ENCODE measurements at places on chromosomes 4 and X.

DNA sequence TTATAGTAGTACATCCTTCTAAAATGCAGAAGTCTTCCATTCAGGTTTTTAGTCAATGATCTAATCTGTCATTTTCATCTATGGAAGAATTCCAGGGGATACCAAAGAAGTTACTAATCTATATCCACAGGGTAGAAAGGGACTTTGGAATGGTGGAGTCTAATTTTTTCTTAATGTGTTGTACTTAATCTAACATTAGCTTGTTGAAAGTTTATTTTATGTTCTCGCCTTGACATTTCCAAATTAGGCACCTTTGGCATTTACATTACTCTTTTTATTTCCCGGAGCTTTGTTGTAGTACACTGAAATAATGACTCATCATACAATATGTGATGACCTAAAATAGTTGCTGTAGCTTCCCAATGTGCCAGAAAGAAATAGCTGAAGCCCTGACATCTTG, 91.5 kb downstream of the HTR2C start:
- no peak for DNase-seq

- DNase-seq = no peak
Observed at GRCh38 chr4:61828960-61829359, 628.8 kb downstream of the ADGRL3 start.

GRCh38 chr4:12137575-12137974, 708.9 kb upstream of the HS3ST1 start:
- no peak for DNase-seq

- no peak for DNase-seq
Observed at GRCh38 chrX:150329282-150329681, 33.8 kb upstream of the MAMLD1 start.

- no peak for DNase-seq
Observed at GRCh38 chrX:44155126-44155525, 181.9 kb upstream of the NDP start.

GRCh38 chrX:54087661-54088060, 43.4 kb upstream of the PHF8 start:
- no peak for DNase-seq

DNA sequence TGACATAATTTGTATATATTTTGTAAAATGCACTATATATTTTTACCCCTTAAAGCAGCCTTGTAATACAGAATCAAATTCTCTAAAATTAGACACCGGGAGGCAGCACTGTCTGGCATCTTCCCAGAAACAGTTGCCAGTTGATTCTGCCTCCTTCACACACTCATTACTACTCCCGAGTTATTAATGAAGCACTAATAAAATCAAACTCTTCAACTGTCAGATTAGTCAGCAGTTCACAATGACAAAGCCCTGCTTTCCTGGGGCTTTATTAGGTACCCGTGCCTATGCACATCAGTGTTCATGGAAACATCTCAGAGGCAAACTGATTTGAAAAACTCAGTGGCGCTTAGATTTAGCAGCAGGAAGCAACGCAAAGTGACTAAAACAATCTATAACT, 103.5 kb upstream of the VEGFC start:
- peak; percentile 42 for DNase-seq

- DNase-seq = no peak
Observed at GRCh38 chr4:1516881-1517480, 110.7 kb upstream of the NKX1-1 start.

DNA sequence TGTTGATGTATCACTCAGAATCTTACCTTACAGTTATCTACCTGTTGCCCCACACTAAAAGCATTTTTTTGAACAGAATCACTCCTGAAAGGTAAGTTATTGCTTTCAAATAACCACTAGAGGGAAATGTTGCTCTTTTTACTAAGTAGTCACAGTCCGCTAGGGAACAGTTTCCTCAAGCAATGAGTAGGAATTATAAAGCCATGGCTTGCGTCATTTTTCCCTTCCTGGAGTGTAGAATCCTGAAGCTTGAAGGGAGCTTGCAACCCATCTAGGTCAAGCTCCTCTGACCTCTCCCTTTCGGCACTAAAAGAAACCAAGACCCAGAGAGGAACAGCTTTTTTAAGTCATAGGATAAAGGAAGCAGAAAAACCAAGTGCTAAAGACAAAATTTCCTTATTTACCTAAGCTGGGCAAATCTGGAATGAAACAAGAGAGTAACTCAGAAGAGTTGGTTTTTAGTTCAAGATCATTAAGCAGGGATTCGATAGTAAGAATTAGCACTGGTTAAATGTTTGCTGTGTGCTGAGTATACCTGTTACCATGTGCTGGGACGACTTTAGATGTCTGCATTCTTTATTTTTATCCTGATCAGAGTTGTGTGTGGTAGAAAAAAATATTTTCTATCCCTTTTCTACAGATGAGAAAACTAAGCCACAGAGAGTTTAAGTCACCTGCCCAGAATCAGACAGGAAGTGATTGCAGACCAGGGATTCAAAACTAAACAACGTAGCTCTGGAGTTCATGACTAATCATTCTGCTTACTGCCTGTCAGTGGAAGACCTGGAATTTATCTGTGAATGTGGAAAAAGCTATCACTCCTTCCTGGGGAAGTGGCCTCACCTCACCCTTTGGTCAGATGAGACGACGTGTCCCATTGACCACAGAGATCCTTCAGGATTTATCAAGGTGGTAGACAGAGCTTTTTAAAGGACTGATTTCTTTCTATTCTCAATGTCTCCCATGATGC, 631.5 kb downstream of the RAB28 start:
- peak; percentile 35 for DNase-seq

GRCh38 chr4:23483320-23483960, 406.4 kb downstream of the PPARGC1A start:
- no peak for DNase-seq

- no peak for DNase-seq
Observed at GRCh38 chr4:186554914-186555827, at the start of gene MTNR1A. Gene MTNR1A (minus strand): TSS chr4:186555567. CDS start chr4:186555365, 202 bp downstream.

GRCh38 chr4:182806259-182807252, 110.6 kb downstream of the DCTD start:
- DNase-seq = peak; percentile 61

DNA sequence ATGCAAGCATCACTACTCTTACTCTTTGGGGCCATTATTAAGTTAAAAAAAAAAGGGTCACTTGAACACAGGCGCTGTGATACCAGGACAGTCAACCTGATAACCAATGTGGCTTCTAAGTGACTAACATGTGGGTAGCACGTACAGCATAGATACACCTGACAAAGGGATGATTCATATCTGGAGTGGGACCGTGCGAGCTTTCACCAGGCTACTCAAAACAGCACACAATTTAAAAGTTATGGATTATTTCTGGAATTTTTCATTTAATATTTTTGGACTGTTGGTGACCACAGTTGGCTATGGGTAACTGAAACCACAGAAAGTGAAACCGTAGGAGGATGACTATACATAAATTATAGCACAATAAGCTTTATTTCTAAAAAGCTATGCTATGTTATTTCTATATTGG, 113.8 kb upstream of the STIM2 start:
- no peak for DNase-seq

DNA sequence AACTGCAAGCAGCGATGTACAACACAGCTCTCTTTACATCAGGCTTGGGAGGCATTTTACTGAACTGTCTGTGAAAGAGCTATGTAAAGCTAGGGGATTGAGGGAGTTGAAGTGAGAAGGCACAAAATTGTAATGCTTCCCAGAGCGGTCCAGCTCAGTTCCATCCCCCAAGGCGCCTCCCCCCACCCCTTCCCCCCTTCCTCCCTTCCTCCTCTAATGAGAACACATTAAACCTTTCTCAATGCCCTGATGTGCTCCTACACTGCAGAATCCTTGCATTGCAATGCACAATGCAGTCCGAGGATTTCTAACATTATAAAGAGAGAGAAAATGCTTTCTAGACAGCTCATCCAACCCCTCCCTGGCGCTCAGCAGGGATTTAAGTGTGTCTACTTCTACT, 73.9 kb downstream of the CXXC4 start:
- no peak for DNase-seq
